ENCODE measurements at places on chromosomes 4 and X.

GRCh38 chr4:142984871-142985585 lies 138.9 kb upstream of the INPP4B start:
- no peak for DNase-seq

DNA sequence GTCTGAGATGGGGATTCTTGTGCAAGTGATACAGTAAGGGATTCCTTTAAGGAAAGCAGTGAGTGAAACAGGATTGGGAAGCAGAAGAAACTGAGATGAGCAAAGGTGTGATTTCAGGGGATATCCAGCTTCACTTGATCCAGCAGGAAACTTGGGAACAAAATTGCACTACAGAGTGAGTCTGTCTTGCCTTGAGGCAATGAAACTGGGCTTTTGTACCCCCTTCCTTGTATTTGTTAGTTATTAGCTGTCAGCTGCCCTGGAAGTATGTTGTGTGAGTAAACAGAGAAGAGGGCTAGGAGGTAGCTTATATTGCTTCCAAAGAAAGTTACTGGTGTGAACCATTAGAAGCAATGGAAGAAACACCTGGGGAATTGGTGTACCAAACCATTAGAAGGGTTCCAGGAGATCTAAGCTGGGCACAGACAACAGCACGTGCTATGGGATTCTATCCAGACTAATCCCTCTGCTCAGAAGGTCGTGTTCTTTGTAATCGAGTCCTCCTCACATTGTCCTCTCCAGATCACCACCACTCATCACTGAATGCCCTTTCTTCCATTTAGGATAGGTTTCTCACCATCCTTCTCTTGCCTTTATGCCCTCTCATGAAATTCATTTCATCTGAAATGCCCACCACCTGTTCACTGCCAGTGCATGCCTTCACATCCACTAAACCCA lies 76.0 kb downstream of the PDLIM5 start:
- no peak for DNase-seq

DNA sequence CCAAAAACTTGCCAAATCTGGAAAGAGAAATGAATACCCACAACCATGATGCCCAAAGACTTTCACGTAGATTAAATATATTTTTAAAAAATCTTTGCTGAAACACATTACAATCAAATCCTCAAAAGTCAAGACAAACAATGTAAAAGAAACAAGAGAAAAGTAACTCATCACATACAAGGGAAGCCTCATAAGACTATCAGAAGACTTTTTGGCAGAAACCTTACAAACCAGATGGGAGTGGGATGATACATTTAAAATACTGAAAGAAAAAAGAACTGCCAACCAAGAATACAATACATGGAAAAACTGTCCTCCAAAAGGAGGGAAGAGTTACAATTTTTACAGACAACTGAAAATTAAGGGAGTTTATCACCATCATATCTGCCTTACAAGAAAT lies 319.0 kb upstream of the INTU start:
- DNase-seq, result no peak

DNA sequence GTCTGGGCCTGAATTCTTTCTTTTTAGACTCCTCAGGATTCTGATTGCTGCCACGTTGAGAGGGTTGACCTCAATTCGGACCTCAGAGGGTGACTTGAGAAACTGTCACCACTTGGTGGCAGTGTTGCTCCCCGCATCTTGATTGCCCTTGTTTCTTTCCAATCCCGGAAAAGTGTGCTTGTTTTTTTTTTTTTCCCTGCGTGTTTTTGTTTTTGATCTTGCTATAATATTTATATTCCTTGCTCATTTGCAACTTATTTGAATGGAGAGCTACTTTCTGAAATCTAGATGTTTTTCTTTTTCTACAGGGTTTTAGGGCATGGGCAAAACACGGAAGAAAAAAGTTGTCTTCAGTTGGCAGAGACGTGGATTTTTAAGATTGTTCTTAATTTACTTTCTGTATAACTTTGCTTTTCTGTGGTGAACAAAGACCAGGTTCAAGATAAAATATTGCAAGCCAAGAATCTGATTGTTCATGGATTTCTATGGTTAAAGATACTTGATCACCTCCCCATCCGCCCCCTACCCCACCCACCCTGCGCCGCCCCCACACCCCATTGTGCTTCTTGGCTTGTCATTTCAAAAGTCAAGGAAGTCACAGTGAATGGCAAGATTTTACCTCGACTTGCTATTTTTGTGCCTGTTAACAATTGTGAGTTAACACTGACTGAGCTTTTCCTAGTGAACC lies 102.0 kb downstream of the PTTG2 start:
- DNase-seq, result peak; percentile 36

DNA sequence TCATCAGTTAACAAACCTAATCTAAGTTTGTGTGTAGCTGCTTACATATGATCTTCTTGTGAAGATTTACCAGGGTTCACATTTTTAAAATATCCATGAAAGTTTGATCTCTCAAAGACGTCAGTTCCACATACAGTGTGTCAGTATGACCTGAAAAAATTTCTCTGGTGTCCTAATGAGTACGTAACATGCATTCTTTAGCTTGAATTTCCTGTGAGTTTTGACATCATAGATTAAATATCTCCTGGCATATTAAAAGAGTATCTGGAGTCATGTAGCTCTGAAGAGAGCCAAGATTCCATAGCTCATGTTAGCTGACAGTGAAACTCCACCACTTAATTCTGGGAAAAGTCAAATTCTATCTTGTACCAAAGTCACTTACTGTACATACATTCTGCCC lies 43.9 kb upstream of the PDLIM5 start:
- DNase-seq, result no peak

GRCh38 chr4:118784776-118785175 lies 51.1 kb downstream of the SEC24D start:
- no peak for DNase-seq

- DNase-seq, result no peak
Observed at GRCh38 chr4:187006189-187006618, 282.5 kb upstream of the FAT1 start.

- DNase-seq, result no peak
Observed at GRCh38 chrX:72373136-72373535, 67.4 kb upstream of the CITED1 start.

GRCh38 chrX:19799319-19800182 lies 87.8 kb downstream of the SH3KBP1 start:
- DNase-seq, result no peak

GRCh38 chrX:72107320-72107719 lies 24.4 kb downstream of the RTL5 start:
- DNase-seq, result no peak

- no peak for DNase-seq
Observed at GRCh38 chr4:151990201-151990600, 229.4 kb upstream of the GATB start.

- no peak for DNase-seq
Observed at GRCh38 chr4:20538905-20539304, 161.4 kb upstream of the PACRGL start.

DNA sequence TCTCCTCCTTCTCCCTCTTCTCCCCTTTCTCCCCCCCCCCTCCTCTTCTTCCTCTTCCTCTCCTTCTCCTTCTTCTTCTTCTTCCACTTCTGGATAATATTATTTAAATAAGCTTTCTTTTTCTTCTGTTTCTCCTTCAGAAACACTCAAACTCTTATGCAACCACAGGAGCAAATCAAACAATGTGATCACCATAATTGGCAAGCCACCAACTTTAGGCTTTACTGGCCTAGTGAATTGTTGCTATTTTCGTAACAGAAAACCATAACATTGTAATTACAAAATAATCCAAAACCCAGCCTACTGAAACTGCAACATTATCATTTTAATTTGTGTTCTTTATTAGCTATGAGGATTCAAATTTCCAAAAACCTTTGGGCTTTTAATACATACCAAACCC lies 14.3 kb downstream of the DCAF8L1 start:
- no peak for DNase-seq

DNA sequence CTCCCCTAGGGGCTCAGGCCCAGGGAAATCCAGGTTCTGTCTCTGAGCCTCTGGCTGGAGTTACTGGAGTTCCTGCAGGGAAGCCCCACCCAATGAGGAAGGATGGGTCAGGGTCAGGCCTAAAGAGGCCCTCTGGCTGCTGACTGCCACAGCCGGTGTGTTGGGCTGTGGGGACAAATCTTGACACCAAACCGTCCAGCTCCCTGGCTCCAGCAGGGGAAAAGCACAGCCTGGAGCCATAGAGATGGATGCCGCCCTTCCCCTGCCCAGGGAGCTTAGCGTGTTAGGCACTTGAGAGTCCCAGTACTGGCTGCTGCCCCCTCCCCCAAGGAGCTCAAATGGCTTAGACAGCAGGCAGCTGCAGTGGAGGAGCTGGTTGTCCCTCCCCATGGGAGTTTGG lies 321.3 kb upstream of the LCORL start:
- no peak for DNase-seq

DNA sequence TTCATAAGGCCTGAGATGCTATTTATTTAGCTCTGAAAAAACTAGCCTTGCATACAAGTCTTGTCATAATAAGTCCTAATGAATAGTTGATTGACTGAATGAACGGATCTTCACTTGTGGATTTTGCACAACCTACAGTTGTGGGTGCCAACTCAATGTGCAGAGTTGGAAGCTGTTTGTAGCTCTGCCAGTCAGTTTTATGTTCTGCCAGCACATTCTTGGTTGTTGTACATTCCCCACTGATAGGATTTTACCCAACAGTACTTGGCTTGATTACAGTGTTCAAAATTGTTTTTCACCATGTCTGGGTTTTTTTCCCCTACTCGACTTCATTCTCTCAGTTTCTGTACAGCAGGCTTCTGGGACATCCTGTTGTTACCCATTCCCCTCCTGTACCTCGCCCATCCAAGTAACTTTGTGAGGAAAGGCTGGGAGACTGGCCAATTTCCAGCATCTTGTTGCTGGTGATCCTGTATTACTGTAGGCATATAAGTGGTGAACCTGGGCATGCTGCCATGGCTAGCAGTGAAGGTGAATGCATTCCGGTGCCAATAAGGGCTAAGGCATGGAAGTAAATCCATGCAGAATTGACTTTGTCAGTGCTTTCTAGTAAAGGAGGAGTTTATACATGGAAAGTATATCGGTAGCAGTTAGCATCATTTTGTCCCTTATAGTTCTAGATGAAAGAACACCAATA lies 22.8 kb downstream of the IL1RAPL1 start:
- DNase-seq, result no peak

GRCh38 chr4:123327846-123328429 lies 68.7 kb upstream of the SPRY1 start:
- DNase-seq, result no peak

DNA sequence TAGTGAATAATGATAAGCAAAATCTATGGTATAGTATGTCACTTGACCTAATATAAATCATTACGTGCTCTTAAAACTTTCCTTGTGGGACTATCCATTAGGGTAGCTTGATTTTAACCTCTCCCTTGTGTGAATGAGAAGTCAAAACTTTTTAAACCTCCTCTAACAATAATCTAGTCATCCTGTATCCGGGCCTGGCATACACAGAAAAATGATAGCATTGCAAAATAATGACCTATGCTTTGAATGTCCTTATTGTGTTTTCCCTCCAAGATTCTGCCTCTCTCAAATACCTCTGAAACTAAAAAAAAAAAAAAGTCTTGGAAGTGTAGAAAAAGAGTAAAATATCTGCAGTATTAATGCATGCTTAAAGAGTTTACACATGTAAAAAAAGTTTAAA lies 250.0 kb upstream of the NDST3 start:
- no peak for DNase-seq

DNA sequence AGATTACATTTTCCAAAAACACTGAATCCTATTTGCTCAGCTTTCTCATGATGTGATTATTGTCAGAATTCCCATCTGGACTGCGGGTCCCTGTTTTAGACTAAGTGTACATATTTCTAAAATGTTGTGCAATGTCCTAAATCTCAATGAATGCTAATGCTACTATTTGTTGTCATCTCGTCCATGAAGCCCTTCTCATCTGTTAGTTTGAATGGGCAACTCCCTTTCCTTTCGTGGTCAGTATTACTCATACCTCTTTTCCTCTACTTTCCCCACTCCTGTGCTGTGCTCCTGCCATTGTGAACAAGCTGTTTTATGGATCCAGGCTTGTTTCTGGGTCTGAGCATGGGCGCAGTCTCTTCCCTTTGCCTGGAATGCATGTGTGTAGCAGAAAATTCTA lies 91.0 kb downstream of the MID1 start:
- DNase-seq, result no peak

- DNase-seq, result no peak
Observed at GRCh38 chrX:27998666-27999065, 17.4 kb upstream of the DCAF8L1 start.

GRCh38 chrX:9352243-9352642 lies 112.6 kb upstream of the TBL1X start:
- no peak for DNase-seq

GRCh38 chrX:34559325-34559724 lies 97.8 kb downstream of the TMEM47 start:
- no peak for DNase-seq

GRCh38 chrX:54427837-54428424 lies 12.3 kb upstream of the TSR2 start:
- no peak for DNase-seq

All from SW 1271 (cell line).